Stimulated activated CD4-positive, alpha-beta T cell treated with anti-CD3 and anti-CD28 coated beads, TNF-alpha, amount 100 ng/mL, for 1 hour (primary cell): ENCODE measurements at places on chromosomes 6 and 20.

- no peak for DNase-seq
Observed at GRCh38 chr6:6512711-6513110, 75.8 kb upstream of the LY86 start.

- no peak for DNase-seq
Observed at GRCh38 chr6:132750455-132751248, 7.1 kb downstream of the VNN2 start.

GRCh38 chr6:107894809-107895396, 63.1 kb downstream of the SEC63 start:
- DNase-seq, result no peak

GRCh38 chr20:7695635-7696034, 244.6 kb downstream of the HAO1 start:
- DNase-seq, result no peak

- DNase-seq, result no peak
Observed at GRCh38 chr6:18138906-18139305, 16.0 kb downstream of the TPMT start.

DNA sequence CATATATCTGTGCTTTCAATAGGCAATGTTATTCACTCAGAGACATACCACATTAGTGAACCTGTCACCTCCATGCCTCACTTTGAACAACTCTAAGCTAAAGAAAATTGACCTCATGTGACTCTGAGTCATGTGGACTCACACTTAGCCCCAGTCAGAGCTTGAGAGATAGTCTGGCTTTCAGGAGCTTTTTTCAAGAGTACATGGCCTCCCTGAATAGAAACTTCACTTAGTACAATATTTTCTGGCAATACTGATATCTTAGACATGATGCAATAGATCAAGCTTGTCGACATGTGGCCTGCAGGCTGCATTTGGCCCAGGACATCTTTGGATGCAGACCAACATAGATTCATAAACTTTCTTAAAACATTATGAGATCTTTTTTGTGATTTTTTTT, 8.5 kb downstream of the SPTLC3 start:
- no peak for DNase-seq

- DNase-seq, result no peak
Observed at GRCh38 chr20:7180256-7181045, 413.0 kb downstream of the BMP2 start.

GRCh38 chr6:113936093-113936934, 34.6 kb downstream of the HDAC2 start:
- DNase-seq, result no peak

GRCh38 chr6:167247814-167248595, 43.1 kb upstream of the UNC93A start:
- no peak for DNase-seq

- DNase-seq, result no peak
Observed at GRCh38 chr6:14734052-14734415, 511.8 kb upstream of the JARID2 start.

GRCh38 chr6:604579-604978, 52.3 kb downstream of the HUS1B start:
- DNase-seq, result no peak

DNA sequence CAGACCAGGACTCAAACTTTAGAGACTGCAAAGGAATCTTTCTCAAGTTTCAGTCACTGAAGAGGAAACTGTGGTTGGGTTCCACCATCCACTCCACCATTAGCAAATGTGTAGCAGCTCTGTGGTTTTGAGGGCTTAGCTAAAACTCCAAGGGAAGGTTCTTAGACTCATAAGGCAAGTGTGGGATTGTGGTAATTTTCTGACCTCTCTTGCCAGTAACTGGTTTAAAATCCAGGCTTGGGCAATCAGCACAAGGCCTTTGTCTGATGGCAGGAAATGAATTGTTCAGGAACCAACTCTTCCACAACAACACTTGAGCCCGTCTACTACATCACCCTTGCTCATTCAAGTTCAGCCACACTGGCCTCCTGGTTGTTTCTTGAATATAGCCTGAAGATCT, 68.6 kb upstream of the FBXL4 start:
- DNase-seq, result no peak

GRCh38 chr20:63011798-63012197, 5.0 kb upstream of the BHLHE23 start:
- DNase-seq, result no peak

DNA sequence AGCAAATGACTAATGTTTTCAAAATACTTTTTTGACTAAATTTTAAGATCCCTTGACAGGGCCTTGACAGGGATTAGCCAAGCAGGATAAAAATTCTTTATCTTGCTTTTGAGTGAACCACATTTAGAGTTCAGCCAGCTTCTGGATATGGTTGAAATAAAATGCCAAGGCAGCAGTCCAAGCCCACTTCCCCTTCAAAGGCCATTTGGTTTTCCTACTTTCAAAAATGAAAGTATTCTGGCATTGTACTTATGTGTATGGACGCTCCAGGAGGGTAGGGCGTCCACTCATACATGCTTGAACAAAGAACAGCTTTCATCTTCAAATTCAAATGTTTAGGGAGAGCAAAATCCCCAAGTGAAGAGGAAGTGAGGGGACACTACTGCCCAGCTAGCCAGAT, 82.3 kb upstream of the BCLAF1 start:
- no peak for DNase-seq

DNA sequence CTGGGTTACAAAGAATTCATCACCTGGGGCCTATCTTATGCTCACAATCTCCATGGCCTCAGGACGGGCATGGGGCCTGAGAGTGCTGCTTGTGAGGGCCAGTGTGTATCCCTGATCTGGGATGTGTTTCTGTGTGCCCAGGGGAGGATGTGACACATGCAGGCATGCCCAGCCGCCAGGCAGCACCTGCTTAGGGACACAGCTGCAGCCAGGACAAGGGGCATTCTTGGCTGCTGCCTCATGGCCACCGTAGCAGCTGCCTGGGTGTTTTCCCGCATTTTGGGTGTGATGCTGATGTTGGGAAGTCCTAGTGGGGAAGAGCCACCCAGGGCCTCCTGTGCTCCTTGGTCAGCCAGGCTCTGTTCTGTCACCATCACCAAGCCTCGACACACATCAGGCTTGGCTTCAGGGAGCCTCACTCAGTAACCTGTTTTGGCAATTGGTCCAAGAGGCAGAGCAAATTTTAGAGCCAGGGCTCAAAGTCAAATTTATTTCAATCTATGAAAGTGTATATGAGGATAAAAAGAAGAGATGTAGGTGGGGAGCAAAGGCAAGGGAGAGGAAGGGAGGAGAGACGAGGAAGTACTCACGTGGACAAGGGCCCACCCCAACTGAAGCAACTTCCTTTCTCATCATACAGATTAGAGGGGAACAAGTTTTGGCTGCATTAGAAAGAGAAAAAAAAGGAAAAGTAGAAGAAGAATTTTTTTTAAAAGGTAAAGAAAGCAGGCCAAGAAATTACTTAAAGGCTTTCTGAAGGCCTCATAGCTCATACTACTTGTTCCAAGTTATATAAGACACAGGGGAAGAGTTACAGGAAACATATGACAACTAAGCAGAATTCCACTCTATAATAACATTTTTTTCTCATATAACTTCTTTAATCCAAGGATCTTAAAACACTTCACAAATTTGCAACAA, 269.9 kb upstream of the SUPT3H start:
- DNase-seq, result no peak

GRCh38 chr6:473768-474452, 82.4 kb downstream of the IRF4 start:
- DNase-seq, result no peak

- no peak for DNase-seq
Observed at GRCh38 chr20:60897976-60898375, 354.1 kb upstream of the CDH4 start.

GRCh38 chr6:109458774-109459531, 3.4 kb upstream of the MICAL1 start:
- DNase-seq, result peak; percentile 30

DNA sequence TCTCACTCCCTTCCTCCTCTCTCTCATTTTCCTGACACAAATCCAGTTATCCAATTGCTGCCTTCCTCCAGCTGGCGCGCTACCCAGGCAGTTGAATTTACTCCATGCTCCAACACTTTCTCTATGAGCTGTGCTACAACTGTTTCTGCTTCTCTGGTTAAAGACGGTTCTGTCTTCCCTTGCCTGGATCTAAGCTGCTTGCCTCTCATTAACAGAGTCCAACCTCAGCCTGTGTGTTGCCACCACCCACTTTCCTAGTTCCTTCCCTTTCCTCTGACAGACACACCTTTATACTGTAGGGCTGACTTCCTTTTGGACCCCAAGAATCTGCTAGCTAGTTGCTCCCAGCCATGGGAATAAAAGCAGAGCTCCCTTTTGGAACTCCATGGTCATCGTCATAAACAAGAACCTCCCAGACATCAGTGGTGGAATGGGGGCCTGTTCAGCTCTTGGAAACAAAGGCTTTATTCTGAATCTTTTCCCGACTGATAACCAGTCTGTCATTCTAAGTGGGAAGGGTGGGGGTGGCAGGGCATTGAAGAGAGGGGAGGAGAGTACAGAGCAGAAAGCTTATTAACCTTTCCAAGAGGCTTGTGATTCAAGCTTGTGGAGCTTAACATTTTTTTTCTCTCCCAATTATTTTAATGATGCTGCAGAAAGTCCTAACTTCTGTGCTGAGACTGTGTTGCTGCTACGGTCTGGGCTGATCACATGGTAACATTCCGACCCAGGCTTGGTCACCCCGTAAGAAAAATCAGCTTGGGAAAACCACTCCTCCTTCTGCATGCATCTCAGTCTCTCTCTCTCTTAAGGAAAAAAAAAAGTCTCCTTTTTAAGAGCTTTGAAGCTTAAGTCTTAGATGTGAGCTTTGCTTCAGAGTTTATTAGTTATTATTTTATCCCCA, 31.3 kb upstream of the BMP2 start:
- DNase-seq, result no peak

GRCh38 chr20:35515949-35516645, 13.4 kb downstream of the C20orf173 start:
- no peak for DNase-seq

DNA sequence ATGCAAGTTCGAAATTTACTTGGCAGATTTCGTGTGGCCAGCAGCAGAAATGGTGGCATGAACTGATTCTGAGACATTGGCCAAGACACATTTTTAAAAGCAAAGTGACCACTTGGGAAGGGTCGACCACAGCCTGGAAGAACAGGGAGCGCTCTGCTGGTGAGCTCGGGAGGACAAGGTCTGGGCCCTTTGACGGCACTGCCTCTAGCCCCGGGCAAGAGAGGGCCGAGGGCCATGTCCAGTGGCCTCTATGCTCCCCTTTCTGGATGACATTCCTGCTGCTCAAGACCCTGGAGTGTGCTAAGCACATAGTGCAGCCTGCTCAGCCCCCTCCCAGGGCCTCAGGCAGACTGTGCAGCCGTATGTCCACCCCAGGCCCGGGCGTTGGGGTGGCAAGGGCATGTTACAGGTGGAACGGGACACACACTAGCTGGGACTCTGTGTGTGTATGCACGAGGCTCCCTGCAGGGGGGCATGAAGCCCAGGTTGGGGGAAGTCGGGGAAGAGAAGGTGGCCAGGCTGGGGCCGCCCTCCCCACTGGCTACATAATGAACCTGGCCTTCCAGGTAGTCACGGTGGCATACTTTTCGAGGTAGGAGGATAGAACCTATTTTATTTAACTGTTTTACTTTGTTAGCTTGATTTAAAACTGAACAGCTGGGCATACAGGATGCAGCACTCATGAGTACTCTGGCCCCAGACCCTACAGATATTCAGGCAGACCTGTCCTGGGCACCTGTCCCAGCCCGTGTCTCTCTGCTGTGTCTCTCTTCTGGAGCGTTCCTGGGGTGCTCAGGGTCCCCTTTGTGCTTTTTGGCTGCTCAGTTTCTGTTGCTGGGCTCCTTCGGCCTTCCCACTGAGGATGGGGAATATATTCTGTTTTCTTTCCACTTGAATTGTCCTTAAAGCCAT, 6.4 kb downstream of the SYNJ2 start:
- no peak for DNase-seq

GRCh38 chr20:49399329-49399728, 83.1 kb downstream of the KCNB1 start:
- no peak for DNase-seq

DNA sequence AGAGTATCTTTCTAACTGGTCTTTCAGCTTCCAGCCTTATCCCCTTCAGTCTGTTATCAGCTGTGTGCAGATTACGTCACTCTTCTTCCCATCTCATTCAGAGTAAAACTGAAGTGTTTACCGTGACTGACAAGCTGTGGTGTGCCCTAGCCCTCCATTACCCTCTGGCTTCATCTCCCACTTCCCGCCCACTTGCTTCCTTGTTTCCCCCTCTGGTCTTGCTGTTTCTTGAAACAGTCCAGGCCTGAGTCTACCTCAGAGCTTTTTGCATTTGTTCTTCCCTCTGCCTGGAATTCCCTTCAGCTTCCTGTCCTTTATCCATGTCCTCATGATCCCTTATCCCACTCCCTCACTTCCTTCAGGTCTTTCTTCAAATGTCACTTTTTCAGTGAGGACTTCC, 66.9 kb downstream of the CARMIL1 start:
- DNase-seq, result no peak

DNA sequence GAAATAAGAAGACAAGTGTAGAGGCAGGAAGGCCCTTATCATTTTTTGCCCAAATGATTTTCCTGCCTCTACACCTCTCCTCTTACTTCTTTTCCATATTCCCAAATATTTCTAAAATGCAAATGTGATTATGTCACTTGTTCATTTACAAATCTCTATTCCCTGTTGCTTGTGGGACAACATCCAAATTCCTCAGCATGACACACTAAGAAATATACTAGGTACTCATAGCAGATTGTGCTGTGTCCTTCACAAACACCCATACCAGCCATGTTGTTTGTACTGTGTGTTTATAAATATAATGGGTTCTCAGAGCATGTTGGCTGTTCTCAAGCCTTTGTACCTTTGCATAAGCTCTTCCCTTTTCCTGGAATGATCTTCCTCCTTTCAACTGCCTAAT, 17.7 kb upstream of the FYN start:
- no peak for DNase-seq

- peak; percentile 62 for DNase-seq
Observed at GRCh38 chr20:18137412-18138265, at the start of the genes KAT14 and PET117. KAT14 (plus strand) TSS chr20:18137863; CDS start chr20:18142661, 4,798 bp downstream. PET117 (plus strand) TSS chr20:18137863; CDS start chr20:18137956, 93 bp downstream.

- no peak for DNase-seq
Observed at GRCh38 chr6:145036236-145036635, 699.1 kb downstream of the EPM2A start.

DNA sequence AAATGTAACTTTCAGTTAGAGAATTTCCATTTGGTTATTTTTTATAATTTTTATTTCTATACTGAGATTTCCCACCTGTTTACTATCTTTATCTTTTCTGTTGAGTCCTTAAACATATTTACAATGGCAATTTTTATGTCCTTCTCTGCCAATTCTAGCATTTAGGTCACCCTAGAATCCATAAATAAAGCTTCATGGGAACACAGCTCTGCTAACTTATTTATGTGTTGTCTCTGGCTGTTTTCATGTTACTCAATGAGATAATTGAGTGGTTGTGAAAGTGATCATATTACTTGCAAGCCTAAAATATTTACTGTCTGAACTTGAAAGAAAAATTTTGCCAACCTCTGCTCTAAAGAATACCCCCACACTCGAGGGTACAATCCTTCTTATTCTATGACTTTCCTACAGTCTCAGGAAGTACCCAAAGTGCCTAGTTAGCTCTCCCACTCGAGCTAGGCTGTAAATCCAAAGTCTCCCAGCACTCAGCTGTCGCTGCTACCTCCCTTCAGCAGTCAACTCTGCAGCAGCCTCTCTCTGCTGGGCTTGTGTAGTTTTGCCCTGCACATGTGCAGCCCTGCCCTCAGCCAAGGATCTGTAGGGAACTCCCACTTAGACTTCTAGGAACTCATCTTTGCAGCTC, 53.5 kb upstream of the GCLC start:
- no peak for DNase-seq
